ENCODE measurements at places on chromosomes 16 and 17.

GRCh38 chr17:5003214-5003867 lies 5.6 kb downstream of the KIF1C start:
- no peak for DNase-seq

DNA sequence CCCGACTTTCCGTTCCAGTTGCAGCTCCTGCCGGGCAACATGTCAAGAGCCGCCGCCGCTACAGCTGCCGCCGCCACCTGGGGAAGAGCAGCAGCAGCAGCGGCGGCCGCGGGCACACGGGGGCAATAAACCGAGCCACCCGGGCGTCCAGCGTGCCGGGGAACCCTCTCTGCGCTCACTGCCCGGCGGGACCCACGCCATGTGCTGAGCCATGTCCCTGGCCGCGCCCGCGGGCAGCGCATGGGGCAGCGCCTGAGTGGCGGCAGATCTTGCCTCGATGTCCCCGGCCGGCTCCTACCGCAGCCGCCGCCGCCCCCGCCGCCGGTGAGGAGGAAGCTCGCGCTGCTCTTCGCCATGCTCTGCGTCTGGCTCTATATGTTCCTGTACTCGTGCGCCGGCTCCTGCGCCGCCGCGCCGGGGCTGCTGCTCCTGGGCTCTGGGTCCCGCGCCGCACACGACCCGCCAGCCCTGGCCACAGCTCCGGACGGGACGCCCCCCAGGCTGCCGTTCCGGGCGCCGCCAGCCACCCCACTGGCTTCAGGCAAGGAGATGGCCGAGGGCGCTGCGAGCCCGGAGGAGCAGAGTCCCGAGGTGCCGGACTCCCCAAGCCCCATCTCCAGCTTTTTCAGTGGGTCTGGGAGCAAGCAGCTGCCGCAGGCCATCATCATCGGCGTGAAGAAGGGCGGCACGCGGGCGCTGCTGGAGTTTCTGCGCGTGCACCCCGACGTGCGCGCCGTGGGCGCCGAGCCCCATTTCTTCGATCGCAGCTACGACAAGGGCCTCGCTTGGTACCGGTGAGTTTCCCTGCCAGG lies 604 bp downstream of the HS3ST3B1 start:
- DNase-seq = no peak

- DNase-seq = no peak
Observed at GRCh38 chr16:57630931-57631845, 2.8 kb downstream of the ADGRG1 start.

GRCh38 chr16:49659356-49659755 lies 196.6 kb downstream of the ZNF423 start:
- DNase-seq = no peak

DNA sequence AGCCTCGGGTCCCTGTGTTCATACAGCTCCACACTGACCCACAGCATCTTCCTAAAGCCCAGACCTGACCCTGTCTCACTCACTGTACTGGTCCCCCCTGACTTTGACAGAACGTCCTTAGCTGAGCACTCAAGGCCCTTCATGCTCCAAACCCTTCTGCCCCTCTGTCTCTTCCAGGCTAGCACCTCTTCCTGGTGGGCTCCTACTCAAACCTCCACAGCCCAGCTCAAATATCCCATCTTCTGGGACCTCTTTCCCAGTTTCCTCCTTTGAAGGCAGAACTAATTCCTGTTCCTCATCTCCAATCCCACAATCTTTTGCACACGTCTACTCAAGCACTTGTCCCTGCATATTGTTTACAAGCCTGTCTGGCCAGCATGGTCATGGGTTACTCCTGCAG lies 8.8 kb downstream of the GRIN2C start:
- no peak for DNase-seq

GRCh38 chr17:47066095-47066494 lies 87.0 kb upstream of the RPRML start:
- DNase-seq = no peak

DNA sequence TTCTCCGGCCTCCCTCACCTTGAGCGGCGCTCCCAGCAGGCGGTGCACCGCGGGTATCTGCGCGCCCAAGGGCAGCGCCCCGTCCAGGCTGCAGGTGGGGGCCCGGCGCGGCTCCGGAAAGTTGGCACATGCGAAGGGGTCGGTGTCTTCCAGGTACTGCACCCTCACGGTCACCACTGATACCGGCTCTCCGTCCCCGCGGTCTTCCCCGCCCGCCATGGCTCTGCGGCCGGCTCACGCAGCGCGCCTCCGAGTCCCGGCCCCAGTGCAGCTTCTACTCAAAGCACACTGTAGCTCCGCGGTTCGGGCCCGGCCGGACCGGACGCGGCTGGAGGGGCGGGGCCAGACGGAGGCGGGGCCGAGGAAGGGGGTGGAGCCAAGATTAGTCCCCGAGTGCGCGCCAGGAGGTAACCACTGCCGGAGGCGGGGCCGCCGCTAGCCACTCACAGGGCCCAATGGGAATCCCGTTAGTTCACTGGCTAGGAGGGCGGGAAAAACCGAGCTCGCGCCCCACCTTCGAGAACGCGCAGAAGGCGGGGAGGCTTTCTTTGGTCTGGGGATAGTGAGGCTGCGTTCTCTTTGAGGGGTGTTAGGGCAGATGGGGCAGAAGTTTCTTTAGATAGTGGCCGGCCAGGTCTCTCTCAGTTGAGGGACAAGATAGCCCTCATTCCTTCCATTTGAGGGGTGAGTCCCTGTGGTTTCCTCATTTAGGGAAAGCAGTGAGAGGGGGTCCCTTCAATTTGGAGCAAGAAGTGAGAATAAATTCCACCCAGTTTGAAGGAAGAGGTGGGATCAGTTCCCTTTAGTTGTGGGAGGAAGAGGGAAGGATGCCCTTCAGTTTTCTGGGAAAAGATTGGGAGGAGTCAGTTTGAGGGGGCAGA lies at the start of gene FHOD1:
Gene FHOD1 (minus strand): TSS at position 290 of the 881 bp plus-strand sequence. CDS start 71 bp downstream, at position 219.
- DNase-seq = peak; percentile 93

DNA sequence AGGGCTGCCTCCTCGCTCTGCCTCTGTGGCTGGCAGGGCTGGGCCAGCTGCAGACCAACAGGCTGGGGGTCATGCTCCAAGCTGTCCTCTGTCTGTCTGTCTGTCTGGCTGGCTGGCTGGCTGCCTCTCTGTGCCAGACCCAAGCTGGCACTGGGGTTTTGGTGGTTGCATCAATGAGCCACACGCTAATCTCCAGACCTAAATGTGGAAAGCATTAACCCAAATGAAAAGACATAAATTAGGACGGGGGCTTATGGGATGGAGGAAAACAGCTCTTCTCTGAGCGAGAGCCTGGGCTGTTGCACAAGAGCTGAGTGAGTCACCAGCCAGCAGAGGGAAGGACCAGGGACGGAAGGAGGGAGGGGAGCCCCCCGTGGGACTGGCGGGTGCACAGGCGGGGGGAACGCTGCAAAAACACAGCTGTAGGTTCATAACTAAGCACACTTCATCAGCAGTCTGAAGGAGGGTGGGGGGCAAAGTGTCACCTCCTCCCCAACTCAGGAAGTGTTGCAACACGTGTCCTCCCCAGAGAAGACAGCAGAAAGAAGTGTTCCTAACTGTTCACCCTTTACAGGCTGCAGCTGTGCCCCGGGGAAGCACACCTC lies 83.4 kb downstream of the GAS7 start:
- DNase-seq = no peak

DNA sequence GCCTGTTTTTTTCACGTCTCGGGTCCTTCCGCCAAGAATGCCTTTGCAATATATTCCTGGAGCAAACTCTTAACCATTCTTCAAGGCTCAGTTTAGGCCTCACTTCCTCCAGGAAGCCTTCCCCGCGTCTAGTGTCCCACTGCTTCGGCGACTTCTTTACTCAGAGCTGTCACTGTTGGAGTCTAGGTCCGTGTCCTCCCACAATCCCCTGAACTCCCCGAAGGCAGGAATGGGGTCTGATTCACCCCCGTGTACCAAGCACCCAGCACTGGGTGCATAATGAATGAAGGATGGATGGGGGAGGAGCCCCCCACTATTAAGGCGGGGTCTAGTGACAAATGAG lies 508 bp downstream of the MATCAP1 start:
- DNase-seq = no peak

GRCh38 chr17:56481659-56482058 lies 111.8 kb upstream of the NOG start:
- no peak for DNase-seq

DNA sequence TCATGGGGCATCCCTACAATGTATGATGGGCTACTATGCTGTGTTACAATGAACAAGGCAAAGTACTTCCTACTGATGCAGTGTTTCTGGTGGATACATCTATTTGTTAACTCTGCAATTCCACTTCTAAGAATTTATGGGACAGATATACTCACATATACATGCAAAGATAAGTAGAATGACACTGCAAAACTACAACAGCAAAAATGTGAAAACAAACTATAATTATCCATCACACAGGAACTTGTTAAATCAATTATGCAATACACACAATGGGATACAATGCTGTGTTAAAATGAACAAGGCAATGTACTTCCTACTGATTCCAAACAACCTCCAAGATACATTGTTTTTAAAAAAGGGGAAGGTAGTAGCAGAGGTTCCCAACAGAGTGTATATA lies 3.2 kb downstream of the DDX52 start:
- no peak for DNase-seq

DNA sequence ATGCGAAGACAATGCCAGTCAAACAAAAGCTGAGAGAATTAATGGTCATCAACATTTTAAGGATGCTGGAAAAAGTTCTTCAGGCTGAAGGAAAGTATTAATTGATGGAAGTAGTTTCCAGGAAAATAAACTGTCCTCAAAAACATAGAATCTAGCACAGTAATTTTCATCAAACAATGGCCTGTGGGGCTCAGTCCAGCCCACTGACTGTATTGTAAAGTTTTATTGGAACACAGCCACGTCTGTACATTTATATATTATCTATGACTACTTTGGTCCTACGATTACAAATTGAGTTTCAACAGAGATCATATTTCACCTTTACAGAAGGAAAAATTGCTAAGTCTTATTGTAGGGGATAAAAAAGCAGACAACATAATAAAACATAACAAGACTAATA lies 484.5 kb downstream of the KCNJ2 start:
- no peak for DNase-seq

DNA sequence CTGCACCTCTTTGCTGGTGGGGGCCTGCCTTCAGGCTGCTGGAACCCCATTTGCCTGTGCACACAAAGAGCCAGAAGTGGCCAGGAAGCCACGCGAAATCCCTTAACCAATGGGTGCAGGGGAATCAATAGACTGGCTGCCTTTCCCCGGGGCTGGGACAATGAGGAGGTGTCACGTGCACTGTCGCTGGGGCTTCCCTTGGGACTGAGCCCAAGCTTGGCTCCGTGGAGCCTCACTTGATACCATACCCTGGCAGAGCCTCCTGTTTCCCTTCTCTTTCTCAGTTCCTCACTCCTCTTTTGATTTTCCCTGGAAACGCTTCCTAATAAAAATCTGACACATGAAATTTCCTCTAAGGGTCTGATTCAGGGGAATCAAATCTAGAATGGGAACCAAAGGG lies 38.8 kb upstream of the C16orf82 start:
- no peak for DNase-seq

GRCh38 chr16:7482032-7482431 lies 149.4 kb downstream of the RBFOX1 start:
- no peak for DNase-seq

GRCh38 chr17:40448213-40448638 lies 5.0 kb downstream of the IGFBP4 start:
- no peak for DNase-seq

- no peak for DNase-seq
Observed at GRCh38 chr17:32757963-32758362, 119.0 kb downstream of the MYO1D start.

DNA sequence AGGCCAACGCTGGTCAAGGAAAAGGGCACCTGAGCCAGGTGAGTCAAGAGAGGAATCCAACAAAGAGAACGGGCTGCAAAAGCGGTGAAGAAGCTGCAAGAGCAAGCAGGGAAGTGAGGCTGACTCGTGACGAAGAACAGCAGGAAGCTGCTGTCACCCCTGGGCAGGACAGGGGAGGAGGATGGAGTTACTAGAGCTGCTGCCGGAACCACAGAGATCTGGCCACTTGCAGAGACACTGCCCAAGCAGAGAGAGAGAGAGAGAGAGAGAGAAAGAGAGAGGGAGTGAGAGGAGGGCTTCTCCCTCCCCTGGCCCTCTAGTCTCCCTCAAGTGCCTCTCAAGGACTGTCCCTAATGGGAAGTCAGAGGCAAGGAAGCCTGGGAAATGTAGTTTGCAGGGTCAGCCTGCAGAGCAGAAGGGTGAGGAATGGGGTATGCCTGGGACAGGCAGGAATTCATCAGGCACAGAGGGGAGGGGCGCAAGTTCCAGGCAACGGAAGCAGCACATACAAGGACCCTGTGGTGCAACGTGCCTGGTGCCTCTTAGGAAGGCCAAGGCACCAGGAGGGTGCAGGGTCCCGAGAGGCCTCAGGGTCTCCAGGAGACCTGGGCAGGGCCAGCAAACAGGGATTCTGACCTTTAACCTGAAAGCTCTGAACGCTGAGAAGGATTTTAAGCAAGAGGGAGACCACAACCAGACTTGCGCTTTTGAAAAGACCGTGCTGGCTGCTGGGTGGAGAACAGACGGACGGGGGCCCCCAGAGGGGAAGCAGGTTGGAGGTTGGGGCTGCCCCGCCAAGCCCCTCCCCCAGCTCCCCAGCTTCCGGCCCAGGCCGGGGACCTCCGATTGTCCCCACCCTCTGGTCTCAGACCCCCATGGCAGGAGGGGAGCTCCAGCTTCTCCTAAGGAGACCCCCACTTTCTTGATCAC lies 45.8 kb upstream of the CIBAR2 start:
- peak; percentile 14 for DNase-seq

DNA sequence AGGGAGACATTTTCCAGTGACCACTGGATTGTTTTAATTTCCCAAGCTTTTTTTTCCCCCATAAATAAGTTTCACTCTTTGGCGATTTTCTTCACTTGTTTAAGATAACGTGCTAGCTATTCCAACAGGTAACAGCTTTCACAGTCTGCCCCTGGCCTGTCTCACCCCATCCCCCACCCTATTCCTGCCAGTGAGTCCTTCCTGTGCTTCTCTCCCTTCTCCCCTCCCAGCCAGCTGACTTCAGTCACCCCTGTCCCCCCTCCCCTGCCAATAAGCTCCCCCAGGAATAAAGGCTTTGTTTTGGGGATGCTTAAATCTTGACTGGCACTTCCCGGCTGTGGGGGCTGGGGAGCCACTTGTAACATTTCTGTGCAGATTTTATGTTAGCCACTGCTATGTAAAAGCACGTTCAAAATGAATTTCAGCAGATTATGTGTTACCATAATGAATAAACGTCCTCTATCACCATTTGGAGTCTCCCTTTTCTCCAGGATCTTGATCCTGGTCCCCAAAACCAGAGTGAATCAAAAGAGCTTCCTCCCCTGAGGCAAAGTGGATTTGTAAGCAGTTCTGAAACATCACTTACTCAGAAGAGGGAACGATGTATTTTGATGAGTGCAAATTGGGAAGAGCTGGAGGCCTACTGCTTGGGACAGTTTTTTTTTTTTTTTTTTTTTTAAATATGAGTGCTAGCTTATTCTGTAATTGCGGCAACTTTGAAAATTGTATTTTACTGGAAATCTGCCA lies 58.2 kb downstream of the IGF2BP1 start:
- DNase-seq = no peak

- DNase-seq = peak; percentile 6
Observed at GRCh38 chr17:16521070-16521727, 29.2 kb upstream of the LRRC75A start.

- DNase-seq = no peak
Observed at GRCh38 chr17:41734139-41734948, at the start of gene HAP1. Gene HAP1, minus strand, starts transcription at chr17:41734643. Its CDS starts 9 bp downstream, at chr17:41734634.

GRCh38 chr17:4666296-4666695 lies 24.8 kb upstream of the ALOX15 start:
- DNase-seq = no peak

All from activated naive CD4-positive, alpha-beta T cell (primary cell).